Caco-2 (cell line): ENCODE measurements at places on chromosomes 13 and 19.

GRCh38 chr19:46823049-46823448 is 27.6 kb downstream of the AP2S1 start:
- no peak for DNase-seq

GRCh38 chr13:76024151-76024550 is 388.0 kb downstream of the LMO7 start:
- peak; percentile 28 for DNase-seq

DNA sequence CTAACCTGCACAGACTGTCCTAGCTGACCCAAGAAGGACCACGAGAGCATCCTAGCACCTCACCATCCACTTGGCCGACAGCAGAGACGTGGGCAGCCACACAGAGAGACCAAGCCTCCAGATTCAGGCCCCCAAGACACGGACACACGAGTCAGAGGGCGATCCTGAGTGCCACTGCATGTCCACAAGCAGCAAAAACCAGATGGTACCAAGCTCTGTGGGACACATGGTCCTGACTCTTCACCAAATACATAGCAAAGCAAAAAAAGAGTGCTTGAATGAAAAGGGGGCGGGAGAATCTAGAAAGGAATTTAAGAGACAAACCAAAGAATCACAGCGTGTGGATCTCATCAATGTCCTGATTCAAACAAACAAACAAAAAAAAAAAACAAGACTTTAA is 45.2 kb downstream of the MLLT1 start:
- DNase-seq: no peak

- DNase-seq: no peak
Measured at GRCh38 chr13:20054586-20054985, 96.1 kb downstream of the ZMYM2 start.

DNA sequence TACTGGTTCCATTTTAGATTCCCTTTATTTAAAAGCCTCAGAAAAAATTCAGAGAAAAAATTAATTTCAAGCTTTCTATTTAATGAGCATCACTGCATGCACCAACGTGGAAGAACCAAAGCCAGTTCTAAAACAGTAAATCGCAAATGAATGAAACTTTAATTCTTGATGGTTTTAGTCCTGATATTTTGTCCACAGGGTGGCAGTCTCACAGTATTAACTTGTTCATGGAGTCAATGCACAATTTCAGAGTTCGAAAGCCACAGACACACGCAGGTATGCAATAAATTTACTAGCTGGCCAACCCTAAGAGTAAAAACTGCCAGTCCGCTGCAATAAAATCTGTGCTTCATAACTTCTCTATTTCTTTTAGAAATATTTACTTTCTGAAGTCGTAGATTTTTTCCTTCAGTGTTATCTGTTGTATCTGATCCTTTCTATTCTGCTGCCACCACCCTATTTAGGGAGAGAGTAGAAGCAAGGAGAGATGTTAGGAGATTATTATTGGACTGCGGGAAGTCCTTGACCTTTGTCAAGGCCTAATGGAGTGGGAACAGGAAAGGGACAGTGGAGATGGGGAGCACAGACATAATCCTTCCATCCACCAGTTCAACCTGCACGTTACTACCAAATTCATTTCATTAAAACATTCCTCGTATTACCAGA is 7.0 kb upstream of the WBP4 start:
- peak; percentile 46 for DNase-seq

DNA sequence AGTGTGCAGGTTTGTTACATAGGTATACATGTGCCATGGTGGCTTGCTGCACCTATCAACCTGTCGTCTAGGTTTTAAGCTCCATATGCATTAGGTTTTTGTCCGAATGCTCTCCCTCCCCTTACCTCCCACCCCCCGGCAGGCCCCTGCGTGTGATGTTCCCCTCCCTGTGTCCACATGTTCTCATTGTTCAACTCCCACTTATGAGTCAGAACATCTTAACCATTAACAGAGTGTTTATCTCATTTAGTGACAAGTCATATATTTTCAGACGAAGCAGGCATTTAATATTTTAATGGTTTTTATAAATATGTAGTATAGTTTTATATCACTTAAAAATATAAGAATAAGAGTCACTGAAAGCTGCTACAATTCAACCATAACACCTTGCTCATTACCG is 780.5 kb upstream of the ARGLU1 start:
- DNase-seq: no peak

- DNase-seq: no peak
Measured at GRCh38 chr13:63700350-63700749, 2284.7 kb upstream of the PCDH20 start.

DNA sequence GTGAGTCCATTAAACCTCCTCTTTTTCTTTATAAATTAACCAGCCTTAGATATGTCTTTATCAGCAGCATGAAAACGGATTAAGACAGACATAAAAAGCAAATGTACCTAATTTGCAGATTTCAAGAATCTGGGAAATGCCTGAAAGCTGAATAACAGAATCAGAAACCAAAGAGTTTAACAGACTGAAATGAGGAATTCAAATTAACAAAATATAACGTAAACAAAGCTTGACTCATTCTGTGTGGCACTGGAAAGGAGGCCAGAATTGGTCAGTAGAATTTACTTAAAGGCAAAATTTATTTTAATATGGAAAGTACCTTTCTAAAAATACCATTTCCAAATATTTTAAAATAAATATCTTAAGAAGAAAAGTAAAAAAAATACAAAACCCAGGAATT is 540.6 kb upstream of the HTR2A start:
- no peak for DNase-seq

DNA sequence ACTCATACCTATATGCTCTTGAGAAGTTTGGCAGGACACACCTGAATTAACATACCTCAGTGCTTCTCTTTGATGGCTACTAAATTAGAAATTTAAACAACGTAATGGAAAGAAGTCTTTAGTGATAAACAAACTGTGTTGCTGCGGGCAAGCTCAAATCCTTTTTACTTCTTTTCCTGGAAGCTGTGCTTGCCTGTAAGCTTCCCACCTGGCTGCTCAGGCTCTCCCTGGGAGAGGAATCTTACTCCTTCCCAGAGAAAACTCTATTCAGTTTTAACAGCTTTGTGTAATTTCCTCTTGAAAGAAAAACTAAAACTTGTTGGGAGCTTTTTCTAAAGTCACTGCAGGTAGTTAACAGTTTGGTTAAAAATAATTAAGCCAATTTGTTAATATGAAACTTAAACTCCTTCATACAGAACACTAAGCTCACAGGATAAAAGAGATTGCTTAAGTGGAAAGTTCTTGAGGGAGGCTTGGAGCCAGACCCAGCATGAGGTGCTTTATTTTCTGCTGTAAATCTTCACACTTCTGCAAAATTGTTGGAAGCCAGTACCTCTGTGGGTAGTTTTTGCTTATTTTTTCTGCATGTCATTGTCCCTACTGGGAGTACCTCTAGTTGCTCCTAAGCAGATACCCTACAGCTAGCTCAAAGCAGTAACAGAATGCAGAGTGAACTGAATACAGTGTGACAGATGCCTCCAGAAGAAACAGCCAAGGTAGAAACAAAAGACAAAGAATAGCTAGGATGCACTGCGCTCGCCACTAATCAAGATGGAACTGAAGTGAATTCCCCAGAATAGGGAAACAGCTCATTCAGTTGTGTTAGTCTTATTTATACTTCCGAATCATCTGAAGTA is 1253.0 kb downstream of the PCDH17 start:
- no peak for DNase-seq
